ENCODE measurements at places on chromosomes 5 and 9.

- DNase-seq = no peak
These were observed 464.5 kb upstream of the RGMB start for GRCh38 chr5:98308960-98309359.

DNA sequence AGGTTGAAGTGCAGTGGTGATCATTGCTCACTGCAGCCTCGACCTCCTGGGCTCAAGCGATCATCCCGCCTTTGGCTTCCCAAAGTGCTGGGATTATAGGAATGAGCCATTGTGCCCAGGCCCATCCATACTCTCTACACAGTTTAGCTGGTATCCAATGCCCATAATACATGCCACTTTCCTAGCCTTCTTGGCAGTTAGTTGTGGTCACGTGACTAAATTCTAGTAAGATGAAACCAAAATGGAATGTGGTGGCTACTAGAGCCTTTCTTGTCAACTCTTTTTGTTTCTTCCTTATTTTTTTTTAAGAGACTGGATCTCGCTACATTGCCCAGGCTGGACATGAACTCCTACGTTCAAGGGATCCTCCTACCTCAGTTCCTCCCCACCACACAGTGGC lies 15.3 kb upstream of the KIF27 start:
- no peak for DNase-seq

- no peak for DNase-seq
These were observed 415.4 kb upstream of the SEMA6A start for GRCh38 chr5:116989995-116990394.

DNA sequence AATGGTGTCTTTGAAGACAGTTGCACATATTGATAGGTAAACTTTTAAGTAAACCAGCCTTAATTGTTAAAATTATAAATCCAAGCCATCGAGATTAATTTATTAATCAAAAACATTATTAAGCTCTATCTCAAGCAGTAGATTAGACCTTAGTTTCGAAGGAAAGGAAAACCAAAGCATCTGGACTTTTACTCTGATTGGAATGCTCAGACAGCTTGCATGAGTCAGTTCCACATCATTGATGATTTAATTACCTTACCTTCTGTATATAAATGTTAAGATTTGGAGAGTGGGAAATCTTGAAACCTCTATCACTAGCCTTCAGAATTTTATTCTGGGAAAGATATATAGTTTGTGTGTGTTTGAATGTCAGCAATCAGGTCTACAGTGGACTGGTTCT lies 23.9 kb downstream of the DCP2 start:
- no peak for DNase-seq

DNA sequence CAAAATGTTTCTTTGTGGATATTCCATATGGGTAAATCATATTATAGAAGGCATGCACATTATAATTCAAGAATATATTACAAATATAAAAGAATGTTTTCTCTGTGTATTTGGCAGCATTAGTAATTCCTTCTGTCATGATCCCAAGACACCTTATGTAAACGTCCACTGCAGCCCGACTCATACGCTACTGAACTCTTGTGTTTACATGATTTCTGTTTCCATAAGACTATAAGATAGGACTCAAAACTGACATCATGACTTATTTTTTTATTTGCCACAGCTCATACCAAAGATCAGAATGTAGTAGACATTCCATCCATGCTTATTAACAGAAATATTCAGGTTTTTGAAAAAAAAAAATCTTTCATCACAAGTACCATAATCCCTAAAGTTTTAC lies 234.1 kb downstream of the AP3B1 start:
- DNase-seq = no peak

- DNase-seq = no peak
These were observed 17.7 kb downstream of the SLC6A18 start for GRCh38 chr5:1242733-1243486.

GRCh38 chr5:45627076-45627656 lies 69.0 kb downstream of the HCN1 start:
- DNase-seq = no peak

DNA sequence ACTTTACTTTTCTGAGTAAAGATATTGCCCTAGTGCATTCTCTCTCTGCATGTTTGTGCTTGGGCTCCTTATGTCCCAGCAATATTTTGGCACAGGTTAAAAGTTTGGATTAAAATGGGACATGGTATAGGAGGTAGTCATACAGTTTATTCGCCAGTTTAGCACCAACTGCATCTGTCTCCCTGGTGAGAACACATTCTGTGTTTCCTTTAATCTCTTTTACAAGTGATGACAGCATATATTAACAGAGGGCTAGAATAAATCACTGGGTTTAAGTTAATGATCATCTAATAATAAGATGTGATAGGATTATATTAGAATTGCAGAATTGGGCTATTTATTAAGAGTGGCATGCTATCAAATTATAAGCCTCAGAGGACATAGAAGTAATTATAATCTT lies 550.1 kb downstream of the LRRC70 start:
- DNase-seq = no peak

GRCh38 chr9:34691936-34692315 lies 850 bp upstream of the CCL19 start:
- DNase-seq = no peak

- DNase-seq = no peak
These were observed 83.9 kb upstream of the CYLC2 start for GRCh38 chr9:102911185-102911584.

DNA sequence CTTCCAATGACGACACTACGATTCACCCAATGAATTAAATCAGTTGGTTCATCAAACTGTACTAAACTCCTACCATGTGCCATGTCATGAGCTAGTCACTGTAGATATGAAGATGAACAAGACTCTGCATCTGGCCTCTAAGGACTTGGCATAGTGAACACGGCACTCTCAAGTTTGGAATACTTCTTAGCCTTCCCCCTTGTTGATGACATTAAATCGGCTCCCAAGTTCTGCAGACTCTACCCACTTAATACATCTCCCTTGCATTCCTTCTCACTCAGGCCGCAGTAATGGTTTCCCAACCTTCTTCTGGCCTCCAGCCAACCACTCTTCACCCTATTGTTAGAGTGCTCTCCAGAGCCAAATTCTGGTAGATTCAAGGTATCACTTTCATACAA lies 184.7 kb downstream of the MAPKAP1 start:
- DNase-seq = peak; percentile 30

All from urothelium cell line (cell line).